ENCODE measurements at places on chromosomes 4 and X.

DNA sequence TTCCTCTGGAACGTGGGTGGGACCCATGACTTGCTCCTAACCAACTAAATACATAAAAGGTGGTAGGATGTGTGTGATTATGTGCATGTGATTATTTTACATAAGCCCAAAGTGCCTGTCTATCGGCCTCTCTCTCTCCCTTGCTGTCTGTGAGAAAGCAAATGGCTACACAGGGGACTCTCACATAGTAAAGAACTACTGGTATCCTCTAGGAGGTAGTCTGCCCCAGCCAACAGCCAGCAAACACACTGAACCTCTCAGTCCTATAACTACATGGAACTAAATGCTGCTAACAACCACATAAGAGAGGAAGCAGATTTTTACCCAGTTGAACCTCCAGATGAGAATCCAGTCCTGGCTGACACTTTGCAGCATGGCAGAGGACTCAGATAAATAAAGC lies 1249.4 kb downstream of the ADGRL3 start:
- DNase-seq: no peak

DNA sequence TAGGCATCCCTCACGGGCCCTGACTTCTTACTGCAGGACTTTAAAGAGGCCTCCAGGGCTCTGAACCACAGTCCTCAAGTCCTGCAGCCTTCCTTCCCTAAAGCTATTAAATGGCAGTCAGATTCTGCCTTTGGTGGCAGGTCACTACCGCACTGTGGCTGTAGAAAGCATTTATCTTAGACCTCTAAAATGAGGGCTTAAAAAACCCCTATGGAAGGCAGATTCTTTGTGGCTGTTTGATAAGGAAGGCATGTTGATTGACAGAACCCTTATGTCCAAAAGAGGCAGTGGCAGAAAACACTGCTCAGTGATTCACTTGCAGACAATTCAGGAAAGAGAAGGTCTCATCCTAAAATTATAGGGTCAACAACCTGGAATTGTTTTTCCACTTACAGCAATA lies 79.2 kb downstream of the FBXL5 start:
- no peak for DNase-seq

DNA sequence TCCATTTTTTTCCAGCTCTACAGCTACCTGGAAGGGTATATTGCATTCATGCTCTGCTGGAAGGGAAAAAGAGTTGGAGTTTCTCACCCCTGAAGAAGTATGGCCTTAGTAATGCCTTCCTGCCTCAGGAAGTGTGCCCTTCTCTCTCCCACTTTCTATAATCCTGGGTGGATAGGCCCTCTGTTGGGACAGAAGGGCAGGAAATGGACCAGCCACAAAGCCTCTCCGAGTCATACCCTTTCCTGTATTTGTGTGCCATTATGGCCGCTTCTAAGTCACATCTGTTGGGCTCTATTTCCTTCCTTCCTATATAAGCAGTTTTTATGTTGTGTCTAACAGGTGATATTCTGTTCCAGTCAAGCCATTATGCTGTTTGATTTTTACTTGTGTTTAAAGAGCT lies 74.8 kb upstream of the SMARCA5 start:
- no peak for DNase-seq

DNA sequence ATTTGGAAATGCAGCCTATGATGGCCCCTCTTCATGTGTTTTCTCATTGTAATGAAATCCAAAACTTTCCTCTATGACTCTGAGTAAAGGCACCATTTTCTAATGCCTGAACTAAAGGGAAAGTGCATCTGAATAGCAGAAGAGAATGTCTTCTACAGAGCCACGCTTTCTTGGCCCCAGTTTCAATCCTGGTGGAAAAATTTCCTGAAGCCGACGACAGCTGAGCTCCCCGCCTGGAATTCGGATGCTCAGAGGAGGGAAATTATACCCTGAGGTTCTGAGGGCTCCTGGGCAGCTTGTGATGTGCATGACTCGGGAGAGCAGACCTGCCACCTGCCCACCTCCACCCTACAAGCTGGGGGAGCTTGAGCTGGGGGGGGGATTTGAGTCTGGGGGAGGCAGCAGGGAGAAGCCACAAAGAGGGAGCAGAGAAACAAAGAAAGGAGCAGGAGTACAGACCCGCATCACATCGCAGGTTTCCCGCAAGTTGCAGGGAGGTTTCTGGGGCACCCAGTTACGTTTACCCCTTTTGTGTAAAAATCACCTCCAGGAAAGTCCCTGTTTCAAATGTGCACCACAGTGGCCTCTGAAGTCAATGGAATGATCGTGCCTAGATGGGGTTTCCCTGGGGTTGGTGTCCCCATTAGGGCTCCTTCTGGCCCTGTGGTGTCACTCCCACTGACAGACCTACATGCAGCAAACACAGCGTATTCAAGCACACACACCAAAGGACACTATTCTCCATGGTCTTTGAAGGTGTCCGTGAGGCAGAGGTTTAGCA lies 145.6 kb upstream of the RBPJ start:
- DNase-seq: peak; percentile 41

GRCh38 chr4:67635331-67635730 lies 65.6 kb downstream of the UBA6 start:
- no peak for DNase-seq

DNA sequence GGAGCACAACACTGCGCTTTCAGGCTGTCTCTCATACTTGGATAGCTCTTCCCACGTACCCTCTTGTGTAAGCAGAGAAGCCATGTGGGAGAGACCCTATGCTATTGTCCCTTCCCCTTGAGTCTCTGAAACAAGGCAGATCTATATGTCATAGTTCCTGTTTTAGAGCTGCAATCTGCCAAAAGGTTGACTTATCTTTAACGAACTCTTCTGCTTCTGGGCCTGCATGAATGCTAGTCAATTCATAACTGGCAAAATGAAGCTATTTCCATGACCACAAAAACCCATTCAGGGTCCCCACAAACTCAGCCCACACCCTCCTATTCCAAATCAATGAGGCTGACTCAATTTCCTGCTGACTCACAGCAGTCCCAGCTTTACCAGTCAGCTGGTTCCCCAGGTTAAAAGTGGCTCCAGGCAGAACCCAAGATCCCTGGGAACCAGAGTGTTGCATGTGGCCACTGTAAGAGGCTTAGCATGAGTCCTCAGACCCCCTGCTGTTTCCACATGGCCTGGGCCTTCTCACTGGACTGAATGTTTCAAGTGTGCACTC lies 25.3 kb upstream of the SOD3 start:
- no peak for DNase-seq

DNA sequence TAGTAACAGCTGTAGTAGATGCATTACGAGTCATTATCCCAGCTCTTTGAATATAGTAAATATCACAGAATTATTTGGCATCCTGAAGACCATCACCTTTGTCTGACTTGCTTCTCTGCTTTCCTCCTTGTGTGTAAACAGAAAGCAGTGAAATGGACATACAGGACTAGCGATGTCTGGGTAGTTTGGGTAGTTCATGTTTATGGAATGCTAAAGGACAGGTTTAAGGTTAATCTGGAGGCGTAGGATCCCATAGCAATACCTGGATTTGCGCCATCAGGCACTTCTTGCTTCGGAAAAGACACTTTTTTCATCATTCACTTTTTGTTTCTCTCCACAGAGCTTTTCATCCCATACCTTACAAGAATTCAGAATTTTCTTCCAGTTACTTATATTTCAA lies 232.2 kb downstream of the GPAT3 start:
- DNase-seq: no peak

GRCh38 chrX:10401239-10401638 lies 219.1 kb downstream of the MID1 start:
- DNase-seq: no peak

- no peak for DNase-seq
Measured at GRCh38 chr4:16844816-16845586, 53.4 kb downstream of the LDB2 start.

DNA sequence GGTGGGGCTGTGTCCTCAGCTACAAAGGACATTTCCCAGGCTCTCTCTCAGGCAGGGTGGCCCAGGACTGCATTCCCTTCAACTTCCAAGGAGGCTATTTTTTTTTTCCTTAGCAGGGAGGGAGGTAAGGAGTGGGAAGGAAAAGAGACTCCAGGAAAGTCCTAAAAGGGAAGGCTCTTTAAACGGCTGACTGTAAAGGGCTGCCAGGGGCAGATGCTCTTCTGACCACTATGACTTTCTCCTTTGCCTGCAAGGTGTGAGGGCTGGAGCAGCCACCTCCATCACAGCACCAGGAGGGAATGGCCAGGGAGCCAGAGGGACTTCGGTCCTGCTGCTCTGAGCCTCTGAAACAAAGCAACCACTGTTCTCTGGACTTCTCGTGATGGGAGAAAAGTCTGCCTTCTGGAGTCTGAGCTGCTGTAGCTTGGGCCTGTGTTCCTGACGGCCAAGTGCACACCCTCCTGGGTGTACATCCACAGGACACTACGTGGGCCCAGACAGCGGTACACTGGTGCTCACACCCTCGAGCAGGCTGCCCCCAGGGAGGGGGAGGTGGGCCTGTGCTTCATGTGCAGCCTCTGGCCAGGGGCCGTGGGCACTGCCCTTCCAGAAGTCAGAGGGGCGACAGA lies 17.9 kb downstream of the NAT8L start:
- no peak for DNase-seq

- no peak for DNase-seq
Measured at GRCh38 chr4:1413687-1414479, 7.6 kb upstream of the NKX1-1 start.

DNA sequence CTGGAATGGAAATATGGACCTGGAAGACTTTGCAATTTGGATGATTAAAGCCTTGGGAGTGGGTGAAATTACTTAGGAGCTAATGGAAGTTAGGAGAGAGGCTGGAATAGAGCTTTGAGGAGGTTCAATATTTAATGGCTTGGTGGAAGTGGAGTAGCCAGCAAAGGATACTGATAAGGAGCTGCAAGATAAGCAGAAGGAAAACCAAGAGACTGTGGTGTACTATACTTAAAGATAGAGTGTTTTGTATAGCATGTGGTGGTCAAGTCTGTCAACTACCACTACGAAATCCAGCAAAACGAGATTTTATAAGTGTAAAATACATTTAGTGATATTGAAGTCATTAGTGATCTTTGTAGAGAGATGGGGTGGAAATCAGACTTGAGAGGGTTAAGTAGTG lies 54.0 kb upstream of the TMLHE start:
- no peak for DNase-seq

DNA sequence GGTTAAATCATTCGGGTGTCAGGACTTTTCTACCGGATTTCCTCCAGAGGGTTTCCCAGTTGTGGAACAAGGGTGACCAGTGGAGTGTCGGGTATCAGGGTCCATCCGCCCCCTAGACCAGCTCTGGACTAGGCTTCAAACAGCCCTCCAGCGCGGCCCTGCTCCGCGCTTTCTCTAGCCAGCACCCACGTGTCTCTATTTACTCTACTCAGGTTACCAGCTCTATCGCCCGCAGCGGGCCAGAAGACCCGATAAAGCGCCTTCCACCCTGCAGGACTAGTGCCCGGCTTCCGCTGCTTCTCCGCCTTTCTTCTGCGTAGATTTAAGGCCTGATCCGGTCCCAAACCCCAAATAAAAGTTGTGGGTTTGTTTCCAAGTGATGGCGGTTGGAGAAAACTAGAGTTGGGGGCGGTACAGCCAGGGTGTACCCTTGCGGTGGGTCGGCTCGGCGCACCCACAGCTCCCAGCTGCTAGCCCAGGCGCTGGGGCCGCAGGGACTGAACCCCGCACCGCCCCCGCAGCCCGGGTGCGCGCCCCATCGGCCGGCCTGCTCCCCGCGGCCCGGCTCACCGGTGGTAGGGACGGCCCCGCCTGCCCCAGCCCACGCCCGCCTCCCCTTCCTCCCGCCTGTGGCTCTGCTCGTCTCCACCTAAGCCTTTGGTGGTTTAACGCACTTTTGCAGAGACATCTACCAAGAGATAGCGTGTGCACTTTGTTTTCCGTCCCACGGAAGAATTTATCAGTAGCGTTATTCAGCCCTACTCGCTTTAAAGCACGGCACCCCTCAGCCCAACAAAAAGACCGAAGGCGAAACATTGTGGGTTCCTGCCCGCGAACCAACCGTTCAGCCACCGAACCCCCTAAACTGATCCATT lies 2.1 kb downstream of the LEF1 start:
- DNase-seq: peak; percentile 60

GRCh38 chr4:23135792-23136645 lies 443.3 kb downstream of the GBA3 start:
- peak; percentile 31 for DNase-seq

DNA sequence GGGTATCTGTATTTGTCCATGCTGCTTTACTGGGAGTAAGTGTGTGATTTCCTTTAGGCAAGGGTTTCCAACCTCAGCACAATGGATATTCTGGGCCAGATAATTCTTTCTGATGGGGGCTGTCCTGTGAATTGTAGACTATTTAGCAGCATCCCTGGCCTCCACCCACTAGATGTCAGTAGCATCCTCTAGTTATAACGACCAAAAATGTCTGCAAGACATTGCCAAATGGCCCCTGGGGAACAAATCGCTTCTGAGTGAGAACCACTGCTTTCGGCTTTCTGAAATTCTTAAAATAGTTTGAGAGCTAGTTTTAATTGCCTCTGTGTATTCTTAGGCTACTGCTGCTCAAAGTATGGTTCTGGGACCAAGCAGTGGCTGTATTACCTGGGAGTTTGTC lies 81.2 kb upstream of the GPM6B start:
- DNase-seq: no peak

DNA sequence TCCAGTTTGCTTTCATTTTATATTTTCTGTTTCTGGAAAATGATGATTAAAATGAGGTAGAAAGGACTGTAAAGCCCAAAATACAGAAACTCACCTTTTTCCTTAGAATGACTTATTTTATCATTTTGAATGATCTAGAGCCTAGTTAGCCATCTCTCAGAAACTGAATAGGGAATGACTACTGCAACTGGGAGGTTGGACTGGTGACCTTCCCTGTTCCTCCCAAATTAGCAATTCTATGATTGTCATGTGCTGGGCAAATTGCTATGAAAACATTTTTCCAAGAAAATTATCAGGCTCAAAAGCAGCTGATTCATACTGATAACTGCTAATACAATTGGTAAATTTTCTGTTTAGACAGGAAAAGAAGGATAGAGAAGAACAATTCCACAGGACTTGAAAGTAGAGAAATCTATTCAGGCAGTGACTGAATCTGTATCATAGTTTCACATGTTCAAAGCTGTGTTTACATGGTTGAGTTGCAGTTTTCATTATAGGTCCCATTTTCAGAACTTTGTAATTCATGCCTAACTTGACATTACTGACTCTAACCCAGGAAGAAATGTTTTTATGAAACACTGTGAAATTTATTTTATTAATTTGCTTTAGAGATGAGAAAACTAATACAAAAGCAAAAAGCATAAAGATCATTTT lies 43.4 kb upstream of the SEC24B start:
- DNase-seq: no peak

GRCh38 chrX:121254336-121254735 lies 206.9 kb downstream of the GLUD2 start:
- DNase-seq: no peak

All from CD4-positive, alpha-beta T cell treated with Interleukin-2 at 100 ng/mL for 4 hours (primary cell).